Osteoblast (primary cell): ENCODE measurements at places on chromosomes 3 and 15.

DNA sequence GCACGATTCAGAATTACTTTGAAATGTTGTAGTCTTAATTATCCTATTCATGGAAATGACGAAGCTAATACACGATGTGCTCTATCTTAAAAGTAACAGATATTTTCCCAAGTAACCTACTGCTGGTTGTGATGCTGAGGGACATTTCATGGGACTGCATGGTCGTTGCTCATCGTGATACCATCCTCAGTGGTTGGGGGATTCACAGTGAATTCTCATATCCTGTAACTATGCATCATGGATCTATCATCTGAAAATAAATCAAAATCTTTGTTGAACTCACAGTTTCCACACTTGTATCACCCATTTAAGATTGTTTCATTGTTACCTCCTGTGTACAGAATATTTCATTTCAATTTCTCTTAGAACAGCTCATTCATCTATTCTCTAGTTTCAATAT is 84.7 kb downstream of the OPA1 start:
- no peak for DNase-seq

DNA sequence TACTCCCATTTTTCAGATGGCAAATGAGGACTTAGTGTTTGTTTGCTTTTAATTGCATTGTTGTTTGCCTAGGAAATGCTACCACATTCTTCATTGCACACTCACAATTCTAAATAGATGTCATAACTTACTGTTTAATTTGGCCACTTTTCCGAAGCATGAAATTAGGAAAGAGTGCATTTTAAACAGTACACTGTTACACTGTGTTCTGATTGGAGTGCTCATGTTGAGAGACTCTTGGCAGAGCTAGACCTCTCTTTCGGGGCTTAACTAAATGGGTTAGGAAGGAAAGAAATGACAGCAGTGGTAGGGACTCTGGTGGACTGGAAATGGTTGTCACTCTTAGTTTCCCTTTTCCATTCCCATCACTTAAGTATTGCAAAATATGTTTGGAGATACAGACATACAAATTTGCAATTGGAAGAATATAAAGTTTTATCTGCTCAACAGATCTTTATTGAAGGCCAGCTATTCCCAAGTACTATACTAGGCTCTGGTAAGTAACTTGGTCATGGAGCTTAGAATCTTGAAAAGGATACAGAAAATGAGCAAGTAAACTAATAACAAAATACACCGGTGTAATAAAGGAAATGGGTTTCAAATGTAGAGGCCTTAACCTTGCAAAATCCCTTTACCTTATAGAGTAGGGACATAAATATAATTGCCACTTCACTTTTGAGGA is 90.2 kb downstream of the DCUN1D1 start:
- DNase-seq = no peak

- no peak for DNase-seq
Observed at GRCh38 chr3:85571835-85572234, 613.0 kb downstream of the CADM2 start.

DNA sequence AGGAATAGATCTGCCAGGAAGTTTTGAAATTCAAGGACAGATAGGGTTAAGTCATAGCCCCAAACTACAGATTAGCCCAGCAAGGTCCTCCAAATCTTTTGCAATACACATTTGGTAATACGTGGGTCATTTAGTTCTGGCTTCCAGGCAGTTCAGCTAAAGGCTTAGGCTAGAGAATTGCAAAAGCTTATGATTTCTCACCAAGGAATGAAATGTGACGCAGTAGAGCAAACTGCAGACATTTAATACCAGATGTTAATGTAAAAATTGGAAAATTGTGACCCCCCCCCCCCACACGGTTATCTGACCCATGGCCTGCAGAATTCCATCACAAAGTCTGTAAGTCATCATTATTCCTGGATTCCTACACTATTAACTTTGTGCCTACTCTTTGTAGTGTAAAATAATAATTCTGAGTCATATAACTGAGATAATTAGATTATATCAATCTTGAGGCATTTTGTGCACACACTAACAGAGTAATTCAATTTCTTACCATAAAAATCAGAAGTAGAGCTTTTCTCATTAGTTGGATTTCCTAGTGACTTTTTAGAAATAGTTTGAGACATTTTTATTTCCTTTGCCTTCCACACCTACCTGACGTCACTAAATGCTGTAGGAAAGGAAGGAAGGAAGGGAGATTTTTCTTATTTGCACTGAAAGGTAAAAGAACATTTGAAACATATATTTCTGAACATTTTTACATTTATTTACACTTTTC is 235.2 kb downstream of the DTWD1 start:
- peak; percentile 66 for DNase-seq

DNA sequence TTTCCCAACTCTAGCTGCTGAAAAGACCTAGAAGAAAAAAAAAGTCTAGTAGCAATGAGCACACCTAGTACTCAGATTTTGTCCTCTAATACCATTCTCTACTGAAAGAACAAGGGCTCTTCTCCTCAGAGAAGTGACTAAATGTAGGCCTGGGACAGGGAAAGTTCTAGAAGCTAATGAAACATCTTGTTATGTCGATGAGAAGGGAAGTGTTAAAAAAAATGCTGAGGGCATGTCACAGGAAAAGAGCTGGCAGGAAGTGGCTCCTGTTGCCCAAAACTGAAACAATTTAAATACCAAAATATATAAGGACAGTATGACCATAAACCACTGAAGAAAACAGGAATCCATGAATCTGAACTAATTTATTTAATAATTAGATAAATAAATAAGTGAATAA is 581.4 kb upstream of the TBL1XR1 start:
- no peak for DNase-seq

GRCh38 chr3:21274079-21274571 is 476.9 kb downstream of the ZNF385D start:
- DNase-seq = peak; percentile 42

DNA sequence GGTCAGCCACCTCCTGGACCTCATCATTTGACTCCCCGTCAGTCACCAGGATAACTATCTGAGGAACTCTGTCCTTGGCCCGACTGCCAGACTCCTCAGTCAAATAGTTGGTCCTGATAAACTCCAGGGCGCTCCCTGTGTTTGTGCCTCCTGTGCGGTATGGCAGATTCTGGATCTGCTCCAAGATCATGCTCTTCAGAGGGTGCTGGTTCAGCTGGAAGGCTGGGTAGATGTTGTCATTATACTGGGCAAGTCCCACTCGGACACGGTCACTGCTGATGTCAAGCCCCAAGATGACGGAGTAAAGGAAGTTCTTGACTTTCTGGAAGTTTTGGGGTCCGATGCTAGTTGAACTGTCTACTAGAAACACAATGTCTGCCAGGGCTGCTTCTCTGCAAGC is 31.1 kb upstream of the CAPN7 start:
- DNase-seq = no peak

DNA sequence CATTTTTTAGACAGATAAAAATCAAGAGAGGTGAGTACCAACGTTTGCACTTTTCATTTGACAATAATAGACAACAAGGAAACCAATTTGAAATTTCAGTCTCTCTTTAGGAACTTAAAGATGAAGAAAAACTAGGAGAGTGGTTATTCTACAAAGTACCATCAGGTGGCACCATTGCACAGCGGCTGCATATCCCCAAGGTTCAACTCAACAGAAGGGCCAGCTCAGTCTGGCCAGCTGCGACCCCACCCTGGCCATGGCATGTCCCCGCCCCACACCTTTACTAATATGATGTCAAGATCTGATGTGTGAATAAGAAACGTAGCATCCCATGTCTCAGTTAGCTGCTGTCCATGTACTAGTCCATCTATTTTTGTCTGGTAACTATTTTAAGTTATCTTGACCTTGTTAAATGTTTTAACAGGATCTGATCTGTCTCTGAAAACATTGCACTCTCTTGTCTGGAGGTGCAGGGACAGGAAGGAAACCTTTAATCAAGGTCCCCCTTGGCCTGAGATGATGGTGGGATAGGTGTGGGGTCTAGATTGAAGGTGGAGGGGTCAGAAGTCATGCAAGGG is 35.5 kb upstream of the CGNL1 start:
- DNase-seq = no peak
